ENCODE measurements at places on chromosomes 3 and 15. TPM values are rescaled to one million over a fixed set of nuclear protein-coding genes. Genes with fewer than 3 reads are reported as not detected.

DNA sequence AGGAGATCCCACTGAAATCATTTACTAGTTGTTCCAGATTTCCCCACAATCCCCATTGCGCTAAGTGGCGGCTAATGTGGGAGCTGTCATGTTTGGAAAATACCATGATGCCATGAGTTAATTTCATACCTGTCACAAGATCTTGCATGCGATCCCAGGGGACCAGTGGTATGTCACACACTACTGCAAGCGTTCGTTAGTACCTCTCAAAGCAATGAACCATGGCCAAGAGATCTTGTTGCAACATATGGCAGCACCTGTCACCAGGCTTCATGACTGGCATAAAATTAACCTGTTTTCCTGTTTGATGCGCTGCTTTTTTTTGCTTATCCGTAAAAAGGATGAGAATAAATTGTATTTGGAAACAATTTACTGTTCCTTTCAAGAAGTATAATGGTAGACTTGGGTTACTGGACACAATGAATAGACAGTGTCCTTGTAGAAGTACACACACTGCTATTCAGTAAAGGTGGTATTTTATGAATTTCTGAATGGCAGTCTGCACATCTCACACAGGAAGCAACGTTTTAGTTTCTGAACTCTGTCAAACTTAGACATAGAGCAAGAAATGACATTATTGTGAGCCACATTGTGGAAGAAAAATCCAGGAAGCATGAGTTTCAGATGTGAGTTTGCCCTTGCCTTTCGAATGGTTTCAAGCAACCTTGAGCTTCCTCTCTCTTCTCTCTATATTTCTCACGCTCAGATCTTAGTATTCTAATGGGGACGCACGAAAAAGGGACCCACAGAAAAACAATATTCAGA lies 81.9 kb downstream of the CHL1 start:
- no peak for DNase-seq

- no peak for DNase-seq
These were observed 2.0 kb upstream of the NR1I2 start for GRCh38 chr3:119779731-119780383.

Gene NRROS
- under 0.01 TPM for total RNA-seq

DNA sequence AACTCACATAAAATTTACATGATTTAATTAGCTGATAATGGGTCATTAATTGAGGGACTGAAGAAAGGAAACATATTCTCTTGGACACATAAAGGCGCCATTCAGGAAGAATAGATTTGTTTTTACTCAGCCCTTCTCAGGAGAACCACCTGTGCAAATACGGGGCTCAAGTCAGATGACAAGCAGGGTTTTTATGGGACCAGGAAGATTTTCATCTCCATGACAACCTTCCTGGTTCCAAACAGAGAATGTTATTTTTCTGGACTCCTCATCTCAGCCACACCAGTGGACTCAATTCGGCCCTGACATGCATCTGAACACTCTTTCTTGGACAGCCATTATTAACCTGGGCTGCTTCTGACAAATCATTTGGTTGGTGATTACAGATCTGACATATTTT lies 120.5 kb downstream of the PDZRN3 start:
- DNase-seq, result no peak

DNA sequence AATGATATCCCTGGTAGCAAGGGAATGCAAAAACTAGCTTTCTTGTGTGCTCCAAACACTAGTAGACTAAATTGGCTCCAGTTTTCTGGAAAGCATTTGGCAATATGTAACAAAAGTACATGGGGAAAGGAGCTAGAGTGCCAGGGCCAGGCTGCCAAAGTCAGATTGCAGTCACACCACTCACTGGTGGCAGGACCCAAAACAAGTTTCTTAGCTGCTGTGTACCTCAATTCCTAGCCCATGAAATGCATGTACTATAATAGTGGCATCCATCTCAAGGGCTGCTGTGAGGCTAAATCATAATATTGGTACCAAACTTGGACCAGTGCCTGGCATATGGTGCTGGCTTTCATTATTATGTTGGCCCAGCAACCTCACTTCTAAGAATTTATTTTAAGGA lies 49.3 kb downstream of the CLDN18 start:
- DNase-seq, result peak; percentile 21

Gene ADIPOQ
- not detected for total RNA-seq

GRCh38 chr3:14458434-14459275 lies 56.2 kb downstream of the SLC6A6 start:
- DNase-seq, result peak; percentile 22

GRCh38 chr3:30649572-30650318 lies 43.3 kb downstream of the TGFBR2 start:
- peak; percentile 44 for DNase-seq

DNA sequence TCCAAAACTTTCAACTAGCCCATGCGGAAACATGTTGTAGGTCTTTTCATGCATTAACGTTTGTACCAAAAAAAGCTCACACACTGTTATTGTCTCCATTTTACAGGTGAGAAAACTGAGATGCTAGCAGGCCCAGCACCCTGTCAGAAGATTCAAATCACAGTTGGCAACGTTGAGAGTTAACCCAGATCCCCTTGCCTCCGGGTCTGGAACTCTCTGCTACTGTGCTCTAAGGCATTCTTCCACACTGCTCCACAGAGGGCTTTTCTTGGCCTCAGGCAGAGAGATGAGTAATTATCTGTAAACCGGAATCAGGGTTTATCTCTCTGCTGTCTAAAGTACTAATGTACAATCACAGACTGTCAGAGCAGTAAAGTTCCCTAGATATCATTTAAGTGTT lies 186.0 kb upstream of the LPP start:
- DNase-seq, result no peak

DNA sequence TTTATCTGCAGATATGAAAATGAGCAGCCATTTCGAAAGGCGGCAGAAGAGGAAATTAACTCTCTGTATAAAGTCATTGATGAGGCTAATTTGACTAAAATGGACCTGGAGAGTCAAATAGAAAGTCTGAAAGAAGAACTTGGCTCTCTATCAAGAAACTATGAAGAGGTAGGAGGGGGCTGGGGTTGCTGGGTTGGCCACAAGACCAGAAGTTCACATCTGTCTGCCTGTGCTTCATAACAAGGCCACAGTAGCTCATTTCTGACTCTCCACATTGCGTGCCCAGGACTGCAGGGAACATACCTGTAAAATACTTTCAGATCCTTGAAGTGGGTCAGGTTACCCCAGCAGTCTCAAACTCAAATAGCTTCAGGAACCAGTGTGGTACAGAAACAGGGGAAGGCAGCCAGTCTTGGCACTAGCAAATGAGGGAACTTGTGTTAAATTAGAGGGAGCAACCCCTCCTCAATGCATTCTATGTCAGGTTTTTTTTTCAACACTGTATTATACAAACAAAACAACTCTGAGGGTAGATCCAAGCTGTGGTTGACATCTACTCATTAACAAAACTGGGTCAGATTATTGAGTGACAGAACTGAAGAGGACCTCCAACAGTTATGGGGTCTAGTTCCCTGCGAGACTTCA lies 48.7 kb downstream of the BFSP2 start:
- no peak for DNase-seq

DNA sequence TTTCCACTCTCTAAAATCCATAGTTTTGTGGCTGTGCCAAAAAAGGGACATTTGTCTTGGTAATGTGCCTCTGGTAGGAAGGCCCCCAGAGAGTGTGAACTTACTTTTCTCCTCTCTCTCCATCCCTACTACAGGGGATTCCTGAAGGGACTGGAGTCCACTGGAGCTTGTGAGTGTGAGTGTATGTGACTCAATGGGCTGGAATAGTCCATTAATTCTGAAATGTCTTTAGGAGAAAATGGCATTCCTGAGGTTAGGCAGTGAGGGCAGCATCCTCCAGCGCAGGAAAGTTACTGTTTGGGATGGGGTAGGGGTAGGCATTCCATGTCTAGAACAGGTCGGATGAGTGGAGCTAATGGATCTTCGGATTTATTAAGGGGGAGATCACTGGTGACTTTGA lies 59.8 kb upstream of the CACNA2D3 start:
- peak; percentile 34 for DNase-seq

- DNase-seq, result peak; percentile 70
These were observed 23.6 kb downstream of the CCR1 start for GRCh38 chr3:46184469-46184868.

DNA sequence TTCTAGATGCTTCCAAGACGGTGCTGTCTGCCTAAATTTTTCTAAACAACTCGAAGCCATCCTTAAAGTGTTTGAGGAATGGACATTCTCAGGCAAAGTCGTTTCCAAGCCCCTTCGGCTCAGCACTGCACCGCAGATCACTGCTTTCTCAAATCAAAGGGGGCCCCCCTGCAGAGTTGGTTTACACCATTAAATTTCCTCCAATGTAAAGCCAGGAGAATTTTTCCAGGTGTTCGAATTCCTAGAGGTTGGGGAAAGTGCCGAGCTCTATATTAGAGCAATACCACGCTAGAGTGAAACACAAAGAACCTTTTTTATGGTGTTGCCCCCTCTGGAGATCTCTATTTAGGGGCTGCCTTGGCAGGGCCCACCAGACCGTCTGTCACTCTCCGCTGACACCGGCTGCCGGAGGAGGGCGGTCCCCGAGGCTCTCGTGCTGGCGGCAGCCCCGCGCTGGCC lies 277.9 kb upstream of the NR2F2 start:
- DNase-seq, result no peak

- no peak for DNase-seq
These were observed 27.5 kb downstream of the MELTF start for GRCh38 chr3:197001972-197002700.

- DNase-seq, result no peak
These were observed 180.9 kb downstream of the SUCNR1 start for GRCh38 chr3:152054315-152054714.

GRCh38 chr3:120652896-120653545 lies 29.0 kb downstream of the HGD start:
- no peak for DNase-seq

DNA sequence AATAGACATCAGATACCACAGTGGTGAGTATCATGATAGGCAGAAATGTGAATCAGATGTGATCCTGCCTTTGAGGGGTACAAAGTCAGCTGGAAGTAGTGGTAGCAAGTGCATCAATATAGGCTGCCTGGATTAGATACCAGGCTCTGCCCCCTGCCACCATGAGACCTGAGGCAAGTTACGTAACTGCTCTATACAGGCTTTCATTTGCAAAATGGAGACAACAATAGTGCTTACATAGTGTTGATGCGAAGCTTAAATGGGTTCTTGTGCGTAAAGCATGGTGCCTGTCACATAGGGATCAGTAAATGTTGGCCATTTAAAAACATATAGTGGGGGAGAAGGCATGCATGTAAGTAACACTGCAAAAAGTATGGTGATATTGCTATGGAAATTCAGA lies 158.0 kb downstream of the RYR3 start:
- DNase-seq, result no peak

DNA sequence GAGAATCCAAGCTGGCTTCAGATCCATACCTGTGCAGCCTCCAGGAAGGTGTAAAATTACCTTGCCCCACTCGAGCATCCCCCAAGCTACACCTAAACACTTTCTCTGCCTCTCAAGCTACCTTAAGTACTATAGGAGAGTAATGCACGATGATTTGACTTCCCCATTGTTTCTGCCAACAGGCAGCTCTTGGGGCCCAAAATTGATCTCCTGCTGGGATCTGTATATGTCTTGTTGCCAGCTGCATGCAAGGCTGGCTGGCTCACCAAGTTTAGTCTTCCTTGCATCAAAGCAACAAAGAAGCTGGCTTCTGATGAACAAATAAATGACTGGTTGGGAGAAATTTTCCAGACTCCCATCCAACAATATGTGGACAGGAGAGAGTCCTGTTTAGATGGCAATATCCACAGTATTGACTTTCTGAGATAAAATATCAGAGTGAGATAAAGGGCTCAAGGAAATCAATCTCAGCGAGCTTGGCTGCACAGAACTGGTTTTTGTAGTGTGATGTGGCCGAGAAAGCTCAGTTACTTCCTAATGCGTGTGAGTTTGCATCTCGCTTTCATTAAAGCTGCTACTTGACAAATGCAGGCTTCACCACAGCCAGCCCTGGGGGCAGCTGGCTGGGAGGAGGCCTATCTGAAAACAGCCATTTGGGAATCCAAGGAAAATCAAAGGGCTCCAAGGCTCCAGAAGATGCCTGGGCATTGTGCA lies 140.7 kb downstream of the MINAR1 start:
- no peak for DNase-seq

- no peak for DNase-seq
These were observed 269.8 kb upstream of the TMC3 start for GRCh38 chr15:81643771-81644170.

DNA sequence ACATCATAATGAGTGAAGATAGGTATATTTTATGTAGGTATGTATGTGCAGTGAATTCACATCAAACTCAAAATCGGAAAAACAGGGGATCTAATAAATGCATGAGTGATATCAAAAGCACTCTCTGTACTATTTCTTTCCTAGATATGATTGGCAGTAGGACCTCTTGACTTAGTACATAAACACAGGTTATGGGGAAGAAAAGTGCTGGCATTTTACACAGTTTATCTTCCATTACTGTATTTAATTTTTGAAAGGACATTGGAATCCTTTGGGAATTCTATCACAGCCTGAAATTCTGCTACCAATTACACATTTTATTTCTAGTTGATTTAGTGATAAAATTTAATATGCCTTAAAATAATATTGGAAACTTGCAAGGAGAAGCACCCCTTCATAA lies 470.5 kb upstream of the ONECUT1 start:
- DNase-seq, result no peak

- DNase-seq, result no peak
These were observed 9.4 kb downstream of the BTLA start for GRCh38 chr3:112489674-112490479.

Gene MYH15
- 0.17 TPM for total RNA-seq

GRCh38 chr3:10964537-10965167 lies 27.9 kb upstream of the SLC6A1 start:
- DNase-seq, result peak; percentile 17

- no peak for DNase-seq
These were observed 57.9 kb upstream of the EPHB3 start for GRCh38 chr3:184503647-184504046.

Gene ARNT2
- total RNA-seq, result 9.8 TPM

Gene TMEM207
- not detected for total RNA-seq

Gene CFAP20DC
- total RNA-seq, result 3.8 TPM

DNA sequence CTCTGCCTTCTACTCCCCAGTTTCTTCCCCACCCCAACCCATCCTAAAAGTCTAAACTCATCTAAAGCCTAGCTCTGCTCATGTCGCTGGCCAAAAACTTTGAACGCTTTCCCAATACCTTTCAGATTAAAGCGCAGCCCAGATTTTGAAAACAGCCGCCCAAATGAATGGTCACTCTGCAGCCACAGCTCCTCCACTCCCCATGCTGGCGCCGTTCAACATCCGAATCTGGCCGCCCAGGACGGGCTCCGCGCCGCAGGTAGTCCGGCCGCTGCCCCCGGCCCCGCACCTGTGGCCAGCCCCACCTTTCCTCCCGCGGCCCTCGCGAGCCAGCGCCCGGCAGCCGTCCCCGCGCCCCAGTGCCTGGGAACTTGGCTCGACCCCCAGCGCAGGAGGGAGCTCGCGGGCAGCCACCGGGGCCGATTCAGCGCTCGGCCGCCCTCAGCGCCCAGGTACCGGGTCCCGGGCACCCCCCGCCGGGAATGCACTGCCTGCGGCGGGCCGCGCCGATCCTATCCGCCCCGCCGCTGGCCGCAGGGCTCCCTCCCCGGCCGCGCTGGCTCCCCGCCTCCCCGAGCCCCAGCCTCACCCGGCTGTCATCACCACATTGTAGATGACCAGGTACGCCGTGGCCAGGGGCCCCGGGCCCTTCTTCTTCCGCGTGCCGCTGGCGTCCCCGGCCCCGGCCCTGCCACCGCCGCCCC lies 417 bp downstream of the HACD2 start:
- peak; percentile 21 for DNase-seq

Data from fibroblast of lung (primary cell).